ENCODE measurements at places on chromosomes 1 and 21. TPM values are rescaled to one million over a fixed set of nuclear protein-coding genes. Genes with fewer than 3 reads are reported as not detected.

DNASE2B gene
- total RNA-seq = not detected

CD1B gene
- not detected for total RNA-seq

MPZ gene
- 0.38 TPM for total RNA-seq

NECTIN4 gene
- total RNA-seq = under 0.01 TPM

All from mesangial cell (primary cell).